ENCODE measurements at places on chromosomes 16 and 17. TPM values are rescaled to one million over a fixed set of nuclear protein-coding genes. Genes with fewer than 3 reads are reported as not detected.

DNA sequence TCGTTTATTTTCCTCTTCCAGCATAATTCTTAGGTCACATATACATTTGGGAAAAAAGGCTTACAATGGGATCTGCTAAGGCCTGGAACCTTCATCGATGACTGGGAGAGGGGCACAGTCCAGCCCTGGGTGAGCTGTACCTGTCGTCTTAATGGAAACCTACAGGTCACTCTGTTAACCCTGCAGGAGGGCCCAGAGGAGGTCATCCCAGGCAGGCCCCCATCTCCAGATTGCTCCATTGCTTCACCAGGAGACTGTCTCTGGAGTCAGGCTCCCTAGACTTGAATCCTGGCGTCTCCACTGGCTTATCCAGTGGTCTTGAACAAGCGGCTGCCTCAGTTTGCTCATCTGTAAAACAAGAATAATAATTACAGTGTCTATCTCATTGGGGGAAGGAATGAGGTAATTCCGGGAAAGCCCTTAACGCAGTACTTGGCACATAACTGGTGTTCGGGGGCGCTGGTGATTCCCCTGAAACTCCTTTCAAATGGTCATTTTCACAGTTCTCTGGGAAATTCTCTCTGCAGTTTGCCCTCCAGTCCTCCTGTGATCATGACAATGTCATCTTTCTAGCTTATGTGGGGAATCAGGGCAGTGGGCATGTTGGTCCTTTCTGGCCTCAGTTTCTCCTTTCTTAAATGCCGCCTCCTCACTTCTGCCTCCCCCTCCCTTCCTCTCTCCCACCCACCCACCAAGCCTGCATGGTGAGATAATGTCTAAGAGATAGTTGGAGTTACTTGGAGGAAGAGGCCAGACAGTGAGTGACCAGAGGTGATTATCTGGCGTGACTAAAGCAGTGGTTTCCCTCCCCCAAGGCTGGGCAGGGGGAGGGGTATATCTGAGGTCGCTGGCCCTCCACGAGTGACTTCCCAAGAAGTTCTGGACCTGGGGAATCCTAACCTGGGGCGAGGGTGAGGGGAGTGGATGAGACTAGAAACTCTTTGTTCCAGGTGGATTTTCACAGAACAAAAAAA lies 31.3 kb upstream of the TAC4 start:
- no peaks in the 10 kb centered on the region for H3K36me3 ChIP-seq
- H3K4me3 ChIP-seq: no peak overlapping the region
- peaks cover 65% of the 10 kb centered on the region for H3K27me3 ChIP-seq
- H3K27ac ChIP-seq: no peak overlapping the region
- peaks cover 6% of the 10 kb centered on the region for H3K4me1 ChIP-seq

GRCh38 chr17:46832945-46833839 lies 14.7 kb upstream of the WNT3 start:
- H3K27me3 ChIP-seq: peaks cover 6% of the 10 kb centered on the region
- no peaks in the 10 kb centered on the region for H3K36me3 ChIP-seq
- no peak for DNase-seq
- H3K27ac ChIP-seq: no peak overlapping the region
- no peak overlapping the region for H3K4me3 ChIP-seq

- peaks cover 4% of the 10 kb centered on the region for H3K4me1 ChIP-seq
- H3K27me3 ChIP-seq: no peaks in the 10 kb centered on the region
- H3K27ac ChIP-seq: no peak overlapping the region
- H3K4me3 ChIP-seq: no peak overlapping the region
Measured at GRCh38 chr17:20121359-20122253, 112.4 kb downstream of the SPECC1 start.

- H3K36me3 ChIP-seq: no peaks in the 10 kb centered on the region
- H3K27me3 ChIP-seq: no peaks in the 10 kb centered on the region
- H3K4me1 ChIP-seq: peaks cover 77% of the 10 kb centered on the region
- DNase-seq: no peak
- no peak overlapping the region for H3K4me3 ChIP-seq
Measured at GRCh38 chr17:6508519-6509030, 47.8 kb downstream of the PITPNM3 start.

GRCh38 chr17:76529224-76530094 lies 8.1 kb downstream of the CYGB start:
- no peak overlapping the region for H3K4me3 ChIP-seq
- no peaks in the 10 kb centered on the region for H3K36me3 ChIP-seq
- H3K27me3 ChIP-seq: no peaks in the 10 kb centered on the region
- peaks cover 69% of the 10 kb centered on the region for H3K4me1 ChIP-seq

GRCh38 chr17:51185763-51186332 lies 19.6 kb downstream of the NME2 start:
- no peak overlapping the region for H3K27ac ChIP-seq
- no peak overlapping the region for H3K4me3 ChIP-seq
- no peak for DNase-seq
- H3K27me3 ChIP-seq: no peaks in the 10 kb centered on the region
- no peaks in the 10 kb centered on the region for H3K4me1 ChIP-seq
- H3K36me3 ChIP-seq: peaks cover 29% of the 10 kb centered on the region

- H3K4me1 ChIP-seq: peaks cover 13% of the 10 kb centered on the region
- DNase-seq: peak; percentile 23
- no peaks in the 10 kb centered on the region for H3K27me3 ChIP-seq
- peak overlapping the region; percentile 51 for H3K27ac ChIP-seq
- peaks cover 46% of the 10 kb centered on the region for H3K36me3 ChIP-seq
- H3K4me3 ChIP-seq: peak overlapping the region; percentile 93
Measured at GRCh38 chr17:36592316-36592715, 637 bp downstream of the DHRS11 start.

Gene SLC25A10
- 26.5 TPM for total RNA-seq

Gene KRT14
- not detected for total RNA-seq

Gene HP
- 0.91 TPM for total RNA-seq
